ENCODE measurements at places on chromosomes 12 and 14.
A peak's percentile ranks its signal among the peaks of the same experiment; 100 is the strongest.

GRCh38 chr12:81043979-81044740 lies 33.7 kb upstream of the ACSS3 start:
- no peak for DNase-seq

DNA sequence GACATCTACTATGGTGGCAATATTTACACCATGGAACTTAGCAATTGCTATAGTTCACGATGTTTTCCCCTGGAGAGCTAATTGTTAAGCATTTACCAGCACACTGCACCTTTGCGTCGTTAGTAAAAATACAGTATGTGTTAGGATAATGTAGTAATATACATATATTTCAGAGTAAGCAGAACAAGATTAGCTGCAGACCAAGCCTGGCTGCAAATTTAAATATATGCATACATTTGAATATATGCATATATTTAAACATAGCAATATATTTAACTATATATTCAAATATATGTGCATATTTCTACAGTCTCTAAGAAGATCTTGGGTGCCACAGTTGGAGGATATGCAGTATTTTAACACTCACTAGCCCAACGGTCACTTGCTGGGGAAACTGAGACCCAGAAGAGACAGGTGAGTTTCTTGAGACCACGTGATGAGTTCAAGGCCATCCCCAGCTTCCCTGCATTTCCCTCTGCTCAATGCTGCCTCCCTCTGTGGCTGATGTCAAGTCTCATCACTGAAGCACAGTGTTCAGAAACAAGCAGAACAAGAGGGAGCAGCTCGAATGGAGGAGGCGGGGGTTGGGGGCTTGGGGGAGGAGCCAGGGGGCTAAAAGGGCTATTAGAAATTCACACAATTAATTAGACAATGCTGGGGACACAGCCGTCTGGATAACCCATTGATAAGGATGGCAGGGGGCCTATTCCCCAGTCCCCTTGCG lies 708.0 kb downstream of the MED13L start:
- DNase-seq = peak; percentile 1

DNA sequence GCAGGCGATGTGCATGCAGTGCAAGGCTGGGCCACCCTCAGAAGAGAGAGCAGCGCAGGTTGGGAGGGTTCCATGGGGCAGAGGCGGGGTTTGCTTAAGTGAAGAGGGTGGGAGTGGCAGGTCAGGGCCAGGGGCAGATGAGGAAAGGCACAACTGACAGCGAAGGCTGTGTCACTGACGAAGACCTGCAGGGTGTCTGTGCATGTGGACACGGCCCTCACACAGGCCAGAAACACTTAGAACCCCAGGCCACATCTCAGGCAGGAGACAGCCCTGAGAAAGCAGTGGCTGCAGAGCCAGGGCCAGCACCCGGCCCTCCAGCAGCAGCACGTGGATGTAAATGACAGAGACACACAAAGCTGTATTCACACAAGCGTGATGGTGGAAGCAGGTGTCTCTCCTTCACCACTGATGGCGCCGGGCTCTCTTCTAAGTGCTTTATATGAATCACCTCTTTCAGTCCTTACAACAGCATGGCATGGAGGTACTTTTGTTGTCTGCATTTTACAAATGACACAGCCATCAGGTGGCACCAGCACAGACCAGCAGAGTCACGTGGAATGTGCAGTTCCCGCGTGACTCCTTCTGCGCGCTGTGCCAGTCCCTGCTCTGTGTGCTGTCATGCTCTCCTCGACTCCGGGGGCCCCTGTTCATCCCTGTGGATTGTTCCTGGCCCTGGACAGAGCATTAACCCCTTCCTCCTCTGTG lies 54.6 kb downstream of the TSPAN11 start:
- no peak for DNase-seq

DNA sequence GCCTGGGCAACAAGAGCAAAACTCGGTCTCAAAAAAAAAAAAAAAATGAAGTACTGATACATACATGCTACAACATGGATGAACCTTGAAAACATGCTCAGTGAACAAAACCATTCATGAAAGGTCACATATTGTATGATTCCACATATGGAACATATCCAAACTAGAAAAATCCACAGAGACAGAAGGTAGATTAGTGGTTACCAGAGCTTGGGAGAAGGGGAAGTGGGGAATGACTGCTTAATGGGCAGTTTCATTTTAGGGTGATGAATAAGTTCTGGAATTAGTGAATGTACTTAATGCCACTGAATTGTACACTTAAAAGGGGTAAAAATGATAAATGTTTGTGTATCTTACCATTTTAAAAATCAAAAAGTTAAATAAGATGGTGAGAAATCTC lies 2.7 kb downstream of the ITGB7 start:
- DNase-seq = no peak

GRCh38 chr14:42490536-42490935 lies 883.9 kb downstream of the LRFN5 start:
- DNase-seq = no peak

DNA sequence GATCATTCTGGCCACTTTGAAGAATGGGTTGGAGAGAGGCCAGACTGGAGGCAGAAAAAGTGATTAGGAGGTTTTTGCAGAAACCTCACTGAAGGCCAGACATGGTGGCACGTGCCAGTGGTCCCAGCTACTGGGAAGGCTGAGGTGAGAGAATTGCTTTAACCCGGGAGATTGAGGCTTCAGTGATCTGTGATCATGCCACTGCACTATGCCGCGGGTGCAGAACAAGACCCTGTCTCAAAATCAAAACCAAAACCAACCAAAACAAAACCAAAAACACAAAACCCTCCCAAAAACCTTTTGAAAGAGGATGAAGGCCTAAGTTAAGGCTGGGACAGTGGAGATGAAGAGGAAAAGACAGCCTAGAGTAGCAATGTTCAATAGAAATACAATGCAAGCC lies 15.2 kb upstream of the CFAP54 start:
- no peak for DNase-seq

GRCh38 chr12:94597268-94597667 lies 53.1 kb downstream of the TMCC3 start:
- no peak for DNase-seq

DNA sequence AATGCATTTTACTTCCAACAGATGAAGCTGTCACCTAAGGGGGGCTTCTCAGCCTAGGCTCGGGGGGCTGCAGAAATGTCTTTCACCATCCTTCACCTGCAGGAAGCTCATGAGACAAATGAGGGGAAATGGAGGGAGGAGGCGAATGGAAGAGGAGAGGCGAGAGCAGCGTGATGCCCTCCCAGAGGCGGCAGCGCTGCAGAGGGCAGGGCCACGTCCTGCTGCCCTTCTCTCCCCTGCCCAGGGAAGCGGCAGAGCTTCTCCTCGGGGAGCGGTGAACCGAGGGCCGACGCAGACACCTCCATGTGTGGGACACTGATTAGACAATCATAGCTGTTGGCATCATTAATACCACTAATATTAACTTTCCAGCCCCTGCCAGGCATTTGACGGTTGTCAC lies 78.3 kb downstream of the SERPINA3 start:
- DNase-seq = no peak

GRCh38 chr12:20272161-20272560 lies 96.2 kb upstream of the PDE3A start:
- DNase-seq = no peak

DNA sequence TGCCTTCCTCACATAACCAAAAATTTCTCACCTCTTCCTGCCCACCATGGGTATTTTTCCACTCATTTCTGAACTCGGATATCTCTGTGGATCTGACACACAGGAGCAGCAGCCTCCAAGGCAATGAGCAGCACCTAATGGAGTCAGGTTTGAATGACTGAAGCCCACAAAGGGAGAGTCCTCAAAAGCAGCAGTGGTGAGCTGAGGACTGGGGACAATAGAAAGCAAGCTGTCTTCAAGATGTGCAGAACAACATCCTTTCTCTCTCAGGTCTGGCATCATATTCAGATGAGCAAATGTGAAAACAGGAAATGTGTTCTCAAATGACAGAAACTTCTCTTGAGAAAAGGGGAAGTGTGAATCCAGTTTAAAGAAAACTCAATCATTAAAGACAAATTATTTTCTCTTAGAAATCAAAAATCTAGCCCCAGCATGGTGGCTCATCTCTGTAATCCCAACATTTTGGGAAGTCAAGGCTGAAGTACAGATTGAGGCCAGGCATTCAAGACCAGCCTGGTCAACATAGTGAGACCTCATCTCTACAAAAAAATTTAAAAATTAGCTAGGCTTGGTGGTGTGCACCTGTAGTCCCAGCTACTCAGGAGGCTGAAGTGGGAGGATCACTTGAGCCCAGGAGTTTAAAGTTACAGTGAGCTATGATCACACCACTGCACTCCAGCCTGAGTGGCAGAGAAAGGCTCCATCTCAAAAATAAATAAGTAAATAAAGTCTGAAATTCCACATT lies 54.2 kb downstream of the C12orf42 start:
- DNase-seq = no peak

DNA sequence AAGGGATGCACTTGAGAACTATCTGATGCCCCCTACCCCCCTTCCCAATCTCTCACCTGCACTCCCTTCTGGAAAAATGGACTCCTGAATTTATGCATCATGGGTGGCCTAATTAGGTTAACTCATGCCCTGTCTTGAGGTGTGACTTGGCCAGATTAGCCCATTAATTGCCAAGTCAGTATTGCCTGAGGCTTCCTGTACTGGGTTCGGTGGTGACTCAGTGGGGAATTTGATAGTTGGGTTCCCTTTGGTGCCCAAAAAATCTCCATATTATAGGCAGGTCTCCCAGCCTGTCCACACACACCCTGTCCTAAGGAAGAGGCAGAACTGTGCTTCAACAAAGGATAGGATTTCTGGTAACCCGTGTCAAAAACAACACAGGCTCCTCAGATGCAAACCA lies 146.1 kb downstream of the CHST11 start:
- DNase-seq = no peak

DNA sequence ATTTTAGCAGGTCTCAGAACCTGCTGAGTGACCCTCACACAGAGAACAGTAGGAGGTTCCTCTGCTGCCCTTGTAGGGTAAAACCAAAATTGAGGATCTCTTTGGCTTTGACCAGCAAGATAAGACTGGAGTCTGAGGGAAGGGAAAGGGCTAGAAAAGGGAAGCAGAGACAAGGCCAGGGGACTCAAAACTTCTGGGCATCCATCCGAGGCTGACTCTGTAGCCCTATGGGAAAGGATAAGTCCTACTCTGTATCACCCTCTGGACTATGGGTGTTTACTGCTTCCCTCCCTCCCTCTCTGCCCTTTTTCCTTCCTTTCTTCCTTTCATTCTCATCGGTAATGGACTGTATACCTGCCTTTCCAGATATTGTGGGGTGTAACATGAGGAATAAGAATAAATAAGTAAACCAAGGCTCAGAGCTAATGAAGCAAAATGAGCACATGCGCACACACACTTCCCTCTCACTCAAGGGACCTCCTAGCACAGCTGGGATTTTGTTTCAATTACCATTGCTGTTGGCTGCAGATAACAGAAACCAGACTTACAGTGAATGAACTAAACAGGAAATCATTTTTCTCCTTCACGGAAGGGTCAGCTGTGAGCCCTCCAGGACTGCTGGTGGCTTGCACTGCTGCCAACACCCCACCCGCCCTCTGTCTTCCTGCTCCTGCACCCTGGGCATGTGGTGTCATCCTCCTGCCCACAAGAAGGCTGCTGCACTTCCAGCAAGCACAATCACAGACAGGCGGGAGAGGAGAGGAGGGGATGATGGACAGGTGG lies 404.4 kb upstream of the CCDC196 start:
- no peak for DNase-seq

GRCh38 chr12:131222329-131223139 lies 268.8 kb downstream of the ADGRD1 start:
- no peak for DNase-seq

- DNase-seq = no peak
Observed at GRCh38 chr12:127191129-127191528, 1075.8 kb upstream of the TMEM132C start.

GRCh38 chr14:61690039-61690438 lies 5.3 kb upstream of the HIF1A start:
- no peak for DNase-seq

DNA sequence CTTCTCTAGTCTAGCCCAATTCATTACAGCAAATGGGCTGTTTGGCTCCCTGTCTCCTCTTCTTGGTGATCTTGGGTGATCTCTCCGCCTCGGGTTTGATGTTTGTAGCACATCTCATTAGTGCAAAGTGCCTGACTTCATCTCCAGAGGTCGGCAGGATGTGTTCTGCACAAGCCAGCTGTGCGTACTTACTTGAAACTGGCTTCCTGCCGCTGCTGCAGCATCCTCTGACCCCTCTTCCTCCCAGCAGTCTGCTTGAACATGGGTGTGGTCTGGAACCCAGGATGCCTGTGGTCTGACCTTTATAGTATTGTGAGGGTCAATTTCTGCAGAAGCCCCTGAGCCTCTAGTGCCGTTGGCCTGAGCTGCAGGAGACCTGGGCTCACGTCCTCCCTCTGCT lies 99.2 kb downstream of the BEGAIN start:
- no peak for DNase-seq

DNA sequence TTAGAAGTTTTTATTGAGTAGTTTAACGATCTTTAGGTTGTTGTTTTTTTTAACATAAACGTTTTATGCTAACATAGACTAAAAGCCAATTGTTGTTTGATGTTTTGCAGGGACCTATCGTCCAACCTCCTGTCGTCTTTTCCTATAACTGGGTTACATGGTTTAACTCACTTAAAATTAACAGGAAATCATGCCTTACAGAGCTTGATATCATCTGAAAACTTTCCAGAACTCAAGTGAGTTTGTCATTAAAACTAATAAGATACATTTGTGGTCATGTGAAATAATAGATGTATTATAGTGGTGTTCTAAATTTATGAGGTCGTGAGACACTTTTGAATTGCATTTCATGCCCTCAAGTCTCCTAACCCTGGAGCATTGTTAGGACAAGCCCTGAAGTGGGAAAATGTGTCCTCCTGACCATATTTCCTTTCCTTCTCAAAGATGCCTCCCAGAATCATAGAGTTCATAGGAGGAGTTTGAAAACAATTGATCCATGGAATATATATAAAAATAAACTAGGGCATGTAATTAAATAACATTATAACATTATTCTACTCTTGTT lies 84.9 kb downstream of the ZFC3H1 start:
- DNase-seq = no peak

DNA sequence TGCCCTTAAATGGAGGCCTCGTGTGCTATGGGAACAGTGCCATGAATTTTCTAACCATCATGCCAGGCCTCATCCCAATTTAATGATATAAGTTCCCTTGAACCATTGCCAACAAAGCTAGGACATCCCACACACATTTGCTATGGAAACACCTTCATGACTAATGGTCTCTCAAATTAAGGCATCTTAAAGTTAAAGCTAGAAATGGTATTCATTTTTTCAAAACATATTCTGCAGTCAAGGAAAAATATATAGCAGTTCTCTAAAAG lies 117.3 kb downstream of the BTG1 start:
- DNase-seq = peak; percentile 10

DNA sequence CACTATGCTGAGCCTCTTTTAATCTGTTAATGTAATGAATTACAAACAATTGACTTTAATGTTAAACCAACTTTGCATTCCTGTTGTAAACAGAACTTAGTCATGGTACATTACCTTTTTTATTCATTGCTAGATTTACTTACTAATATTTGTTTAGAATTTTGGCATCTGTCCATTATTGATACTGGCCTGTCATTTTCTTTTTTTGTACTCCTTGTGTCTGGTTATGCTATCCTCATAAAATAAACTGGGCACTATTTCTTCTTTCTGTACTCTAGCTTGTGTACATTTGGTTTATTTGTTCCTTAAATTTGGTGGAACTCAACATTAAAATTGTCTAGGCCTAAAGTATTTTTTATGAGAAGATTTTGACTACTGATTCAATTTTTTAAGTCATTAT lies 32.1 kb downstream of the SPATA7 start:
- no peak for DNase-seq
